SJSA1 (cell line): ENCODE measurements at places on chromosomes 4 and X. TPM values are rescaled to one million over a fixed set of nuclear protein-coding genes. Genes with fewer than 3 reads are reported as not detected.
A peak's percentile ranks its signal among the peaks of the same experiment; 100 is the strongest.

GRCh38 chrX:43970528-43970927 lies 2.7 kb downstream of the NDP start:
- peaks cover 37% of the 10 kb centered on the region for H3K4me1 ChIP-seq
- no peak overlapping the region for H3K4me3 ChIP-seq
- H3K36me3 ChIP-seq, result no peaks in the 10 kb centered on the region
- no peaks in the 10 kb centered on the region for H3K27me3 ChIP-seq
- peak overlapping the region; percentile 94 for H3K27ac ChIP-seq

- H3K36me3 ChIP-seq, result no peaks in the 10 kb centered on the region
- H3K4me3 ChIP-seq, result no peak overlapping the region
- DNase-seq, result no peak
- no peaks in the 10 kb centered on the region for H3K4me1 ChIP-seq
These were observed 30.7 kb upstream of the SGMS2 start for GRCh38 chr4:107793996-107794395.

ETDA gene
- total RNA-seq, result not detected in 2 replicates

GAGE12H gene
- not detected in 2 replicates for total RNA-seq
